HCT116 (cell line): ENCODE measurements at places on chromosomes 4 and X. TPM values are rescaled to one million over a fixed set of nuclear protein-coding genes. Genes with fewer than 3 reads are reported as not detected.

The IL13RA2 gene
- not detected for total RNA-seq

DNA sequence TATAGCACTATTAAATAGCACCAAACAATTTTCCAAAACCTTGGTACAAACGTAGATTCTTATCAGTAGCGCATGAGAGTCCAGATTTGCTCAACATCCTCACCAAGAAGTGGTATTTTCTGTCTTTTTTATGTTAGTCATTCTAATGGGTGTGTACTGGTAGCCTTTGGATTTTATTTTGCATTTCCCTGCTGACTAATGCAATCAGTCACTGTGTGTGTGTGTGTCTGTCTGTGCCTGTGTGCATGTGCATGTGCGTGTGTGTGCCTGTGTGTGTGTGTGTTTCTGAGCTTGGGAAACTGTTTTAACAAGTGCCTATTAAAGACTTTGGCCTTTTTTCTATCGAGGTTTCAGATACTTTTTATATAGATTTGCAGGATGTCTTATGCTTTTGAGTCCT is 82.2 kb upstream of the MAGEA10 start:
- no peaks in the 10 kb centered on the region for H3K4me1 ChIP-seq
- no peak overlapping the region for H3K4me3 ChIP-seq
- H3K27me3 ChIP-seq, result no peaks in the 10 kb centered on the region
- no peak overlapping the region for H3K27ac ChIP-seq

DNA sequence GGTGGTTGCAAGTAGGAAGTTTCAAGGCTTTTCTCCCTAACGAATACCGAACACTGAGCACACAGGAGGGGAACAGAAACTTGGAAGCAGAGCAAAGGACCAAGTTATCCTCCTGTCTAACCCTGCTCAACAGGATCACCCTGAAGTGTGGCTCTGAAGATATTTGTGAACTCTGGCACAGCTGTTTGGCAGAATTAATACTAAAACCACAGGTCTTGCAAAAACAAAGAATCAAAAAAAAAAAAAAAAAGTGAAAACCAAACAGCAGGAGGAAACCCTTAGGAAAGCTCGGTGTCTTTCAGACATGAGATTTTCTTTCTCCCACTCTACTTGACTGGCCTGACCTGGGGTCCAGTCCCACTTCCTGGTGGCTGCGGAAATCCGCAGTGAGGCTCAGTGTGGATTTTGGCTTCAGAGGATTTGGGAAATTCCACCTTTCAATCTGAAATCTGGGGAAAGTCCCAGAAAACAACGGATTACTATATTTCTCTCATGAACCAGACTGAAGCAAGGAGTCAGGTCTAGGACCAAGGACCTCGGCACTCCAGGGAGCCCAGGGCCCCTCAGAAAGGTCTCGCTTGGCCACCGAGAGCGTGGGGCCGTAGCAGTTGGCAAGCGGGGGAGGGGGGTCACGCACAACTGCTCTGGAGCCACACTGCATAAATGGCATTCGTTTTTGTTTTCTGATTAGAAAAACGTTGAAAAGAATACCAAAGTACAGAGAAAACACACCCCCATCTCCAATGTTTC is 867 bp downstream of the TIFA start:
- peak overlapping the region; percentile 70 for H3K4me3 ChIP-seq
- no peaks in the 10 kb centered on the region for H3K27me3 ChIP-seq
- no peak for DNase-seq

- H3K4me3 ChIP-seq, result no peak overlapping the region
- peaks cover 10% of the 10 kb centered on the region; the same call in 1 of the 2 replicates for H3K4me1 ChIP-seq
- no peaks in the 10 kb centered on the region for H3K36me3 ChIP-seq
- H3K27me3 ChIP-seq, result no peaks in the 10 kb centered on the region
These were observed 4.5 kb downstream of the JADE1 start for GRCh38 chr4:128813965-128814364.

The GUCY1A1 gene
- total RNA-seq, result not detected

GRCh38 chr4:3857269-3857926 is 91.2 kb downstream of the ADRA2C start:
- DNase-seq, result no peak
- H3K27ac ChIP-seq, result no peak overlapping the region

DNA sequence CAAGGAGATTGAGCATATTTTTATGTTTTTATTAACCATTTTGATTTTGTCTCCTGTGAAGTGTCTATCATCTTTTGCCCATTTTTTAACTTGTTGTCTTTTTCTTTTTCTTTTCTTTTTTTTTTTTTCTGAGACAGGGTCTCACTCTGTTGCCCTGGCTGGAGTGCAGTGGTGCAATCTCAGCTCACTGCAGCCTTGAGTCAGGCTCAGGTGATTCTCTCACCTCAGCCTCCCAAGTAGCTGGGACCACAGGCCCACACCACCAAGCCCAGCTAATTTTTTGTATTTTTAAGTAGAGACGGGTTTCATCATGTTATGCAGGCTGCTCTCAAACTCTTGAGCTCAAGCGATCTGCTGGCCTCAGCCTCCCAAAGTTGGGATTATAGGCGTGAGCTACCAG is 4.6 kb upstream of the ADD1 start:
- peaks cover 6% of the 10 kb centered on the region; the same call in 1 of the 2 replicates for H3K4me1 ChIP-seq
- H3K36me3 ChIP-seq, result no peaks in the 10 kb centered on the region; the same call in 1 of the 2 replicates
- no peaks in the 10 kb centered on the region for H3K27me3 ChIP-seq
- no peak overlapping the region for H3K4me3 ChIP-seq

- DNase-seq, result no peak
- no peak overlapping the region for H3K27ac ChIP-seq
- 0 out of 2 replicates have a peak, but pooled peaks cover 8% of the 10 kb centered on the region for H3K36me3 ChIP-seq
- no peaks in the 10 kb centered on the region for H3K4me1 ChIP-seq
- H3K27me3 ChIP-seq, result no peaks in the 10 kb centered on the region
These were observed 36.5 kb downstream of the KLHL15 start for GRCh38 chrX:23990455-23990854.

DNA sequence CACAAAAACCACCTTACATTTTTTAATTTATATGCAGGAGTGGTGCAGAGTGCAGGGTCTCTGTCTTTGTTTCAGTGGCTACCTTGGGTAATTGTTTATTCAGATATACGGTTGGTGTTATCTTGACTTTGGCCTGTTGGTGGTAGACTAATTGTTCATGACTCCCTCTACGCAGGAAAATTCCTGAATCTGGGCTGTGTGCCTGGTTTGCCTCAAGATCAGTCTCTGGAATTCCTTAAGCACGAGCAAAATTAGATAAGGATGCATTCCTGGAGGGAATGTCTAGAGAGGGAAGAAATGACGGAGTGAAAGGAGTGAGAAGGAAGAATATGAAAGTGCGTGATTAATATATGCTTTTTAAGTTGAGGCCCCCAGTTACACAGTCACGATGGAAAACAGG is 576.9 kb upstream of the PCDH10 start:
- no peaks in the 10 kb centered on the region for H3K4me1 ChIP-seq
- H3K27ac ChIP-seq, result no peak overlapping the region
- H3K4me3 ChIP-seq, result no peak overlapping the region

DNA sequence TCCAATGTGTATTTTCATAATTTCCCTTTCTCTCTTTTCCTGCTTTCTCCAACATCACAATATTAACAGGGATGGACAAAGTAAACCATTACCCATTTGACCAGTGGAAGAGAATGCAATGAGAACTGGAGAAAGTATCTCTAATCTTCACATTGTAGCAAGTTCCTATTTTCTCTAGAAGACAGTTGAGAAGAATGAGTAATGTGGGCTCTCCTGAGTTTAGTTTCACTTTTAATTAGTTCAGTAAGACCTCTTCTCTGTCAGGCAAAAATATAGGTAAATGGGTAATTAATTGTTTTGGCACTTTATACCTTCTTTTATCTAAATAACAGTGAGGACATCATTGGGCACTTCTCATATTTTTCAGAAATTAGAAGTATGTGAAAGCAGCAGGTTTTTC is 602.0 kb downstream of the GLUD2 start:
- H3K36me3 ChIP-seq, result no peaks in the 10 kb centered on the region
- no peak overlapping the region for H3K4me3 ChIP-seq
- no peaks in the 10 kb centered on the region for H3K4me1 ChIP-seq

- H3K36me3 ChIP-seq, result no peaks in the 10 kb centered on the region
- no peaks in the 10 kb centered on the region for H3K27me3 ChIP-seq
- no peak overlapping the region for H3K4me3 ChIP-seq
- no peak for DNase-seq
- no peak overlapping the region for H3K27ac ChIP-seq
These were observed 167.5 kb downstream of the PRKX start for GRCh38 chrX:3545901-3546300.

The NAP1L2 gene
- not detected for total RNA-seq

GRCh38 chr4:52076731-52077130 is 25.6 kb downstream of the SPATA18 start:
- no peak for DNase-seq
- H3K36me3 ChIP-seq, result no peaks in the 10 kb centered on the region
- peaks cover 71% of the 10 kb centered on the region for H3K27me3 ChIP-seq
- H3K4me3 ChIP-seq, result no peak overlapping the region

DNA sequence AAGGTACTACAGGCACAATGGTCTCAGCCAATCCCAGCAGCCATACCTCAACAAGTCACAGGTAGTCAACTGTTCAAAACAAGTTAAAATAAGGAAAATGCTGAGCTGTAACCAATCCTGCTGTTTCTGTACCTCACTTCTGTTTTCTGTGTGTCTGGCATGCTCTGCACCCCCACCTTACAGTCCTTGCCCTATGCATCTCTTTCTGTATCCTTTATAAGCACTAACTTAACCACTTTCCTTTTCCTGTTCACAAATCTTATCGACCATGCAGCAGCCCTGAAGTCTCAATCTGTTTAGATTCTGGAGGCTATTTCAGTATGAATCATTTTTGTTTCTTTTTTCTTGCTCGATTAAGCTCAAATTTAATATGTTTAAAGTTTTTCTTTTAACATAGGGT is 12.5 kb upstream of the FAM13A start:
- DNase-seq, result no peak
- no peaks in the 10 kb centered on the region for H3K27me3 ChIP-seq
- H3K4me1 ChIP-seq, result no peaks in the 10 kb centered on the region
- H3K36me3 ChIP-seq, result no peaks in the 10 kb centered on the region

DNA sequence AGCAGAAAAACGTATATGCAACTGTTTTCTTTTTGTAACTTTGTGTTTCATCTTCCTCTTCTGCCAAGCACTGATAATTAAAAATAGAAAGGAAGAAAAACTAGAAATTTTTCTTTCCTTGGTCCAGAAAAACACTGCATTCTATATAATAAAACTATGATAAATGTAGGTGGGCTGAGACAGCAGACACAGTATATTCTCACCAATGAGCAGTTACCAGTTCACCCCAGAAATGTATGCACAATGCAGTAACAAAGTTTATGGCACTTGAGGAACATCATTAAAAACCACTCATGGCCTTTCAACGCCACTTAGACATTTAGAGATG is 79.4 kb downstream of the FAT1 start:
- H3K27ac ChIP-seq, result peak overlapping the region; percentile 41; the same call in 1 of the 2 replicates
- H3K36me3 ChIP-seq, result peaks cover 19% of the 10 kb centered on the region
- peaks cover 43% of the 10 kb centered on the region for H3K4me1 ChIP-seq
- no peak overlapping the region for H3K4me3 ChIP-seq
- no peak for DNase-seq

DNA sequence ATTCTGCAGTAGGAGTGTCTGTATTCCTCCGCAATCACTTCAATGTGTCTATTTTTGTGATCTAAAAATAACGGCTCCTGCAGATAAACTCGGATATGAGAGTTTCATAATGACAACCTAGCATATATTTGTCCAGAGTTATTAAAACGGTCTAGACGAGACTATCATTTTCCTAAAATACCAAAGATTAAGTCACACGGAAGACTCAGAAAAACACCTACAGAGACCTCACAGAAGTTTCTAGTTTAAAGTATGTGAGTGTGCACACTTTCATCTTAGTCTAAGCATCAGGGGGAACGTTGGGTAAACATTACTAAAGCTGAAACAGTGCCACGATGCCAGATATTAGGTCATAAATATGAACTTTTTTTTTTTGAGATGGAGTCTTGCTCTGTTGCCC is 156.9 kb downstream of the AFAP1 start:
- no peaks in the 10 kb centered on the region for H3K4me1 ChIP-seq
- H3K4me3 ChIP-seq, result no peak overlapping the region
- peaks cover 2% of the 10 kb centered on the region for H3K36me3 ChIP-seq
- H3K27ac ChIP-seq, result no peak overlapping the region

GRCh38 chr4:63269156-63269555 is 1140.1 kb downstream of the TECRL start:
- H3K36me3 ChIP-seq, result no peaks in the 10 kb centered on the region
- H3K4me3 ChIP-seq, result no peak overlapping the region
- no peak for DNase-seq
- no peaks in the 10 kb centered on the region for H3K4me1 ChIP-seq

The GPM6B gene
- 0.07 TPM for total RNA-seq

The NKX6-1 gene
- total RNA-seq, result 4.2 TPM

- H3K36me3 ChIP-seq, result no peaks in the 10 kb centered on the region
- H3K4me3 ChIP-seq, result no peak overlapping the region
- no peaks in the 10 kb centered on the region for H3K27me3 ChIP-seq
- peaks cover 51% of the 10 kb centered on the region for H3K4me1 ChIP-seq
These were observed 6.7 kb downstream of the APOO start for GRCh38 chrX:23901060-23901459.

The UFSP2 gene
- 29.4 TPM for total RNA-seq

The NAAA gene
- total RNA-seq, result 17.0 TPM

DNA sequence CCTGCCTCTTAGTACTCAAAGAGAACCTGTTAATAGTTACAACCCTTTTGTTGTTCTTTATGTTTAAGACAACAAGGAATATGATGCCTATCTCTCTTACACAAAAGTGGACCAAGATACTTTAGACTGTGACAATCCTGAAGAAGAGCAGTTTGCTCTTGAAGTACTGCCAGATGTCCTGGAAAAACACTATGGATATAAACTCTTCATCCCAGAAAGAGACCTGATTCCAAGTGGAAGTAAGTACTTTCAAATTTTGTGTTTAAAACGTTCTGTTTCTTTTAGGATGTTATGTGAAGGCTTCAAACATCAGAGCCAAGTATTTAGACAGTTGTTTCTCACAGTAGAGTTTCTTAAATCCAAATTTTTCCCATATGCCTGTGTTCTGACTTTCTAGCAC is 67.2 kb upstream of the NRK start:
- H3K4me3 ChIP-seq, result no peak overlapping the region
- H3K27ac ChIP-seq, result no peak overlapping the region
- no peaks in the 10 kb centered on the region for H3K4me1 ChIP-seq
- H3K36me3 ChIP-seq, result no peaks in the 10 kb centered on the region
- no peaks in the 10 kb centered on the region for H3K27me3 ChIP-seq

DNA sequence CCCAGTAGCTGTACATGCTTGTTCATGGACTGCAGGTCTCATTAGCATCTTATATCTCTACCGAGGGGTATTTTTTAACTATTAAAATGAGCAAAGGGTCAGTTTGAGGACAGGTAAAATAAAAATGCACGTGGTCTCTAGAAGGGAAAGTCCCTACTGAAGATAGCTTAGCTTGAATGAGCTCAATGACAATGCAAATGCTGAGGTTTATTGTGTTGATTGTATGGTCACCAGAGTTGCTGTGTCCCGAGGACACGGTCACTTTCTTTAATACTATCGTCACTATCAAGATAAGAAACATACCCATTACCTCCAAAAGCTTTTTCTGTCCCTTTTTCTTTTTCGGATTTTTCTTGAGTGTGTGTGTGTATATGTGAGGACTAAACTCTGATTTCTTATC is 250.5 kb upstream of the PRKX start:
- no peaks in the 10 kb centered on the region for H3K4me1 ChIP-seq
- H3K4me3 ChIP-seq, result no peak overlapping the region
- DNase-seq, result no peak
- no peaks in the 10 kb centered on the region for H3K27me3 ChIP-seq
- H3K36me3 ChIP-seq, result no peaks in the 10 kb centered on the region
- no peak overlapping the region for H3K27ac ChIP-seq
